ENCODE measurements at places on chromosomes 5 and 9.

GRCh38 chr9:97981846-97982682 is 1.1 kb upstream of the ANP32B start:
- DNase-seq, result no peak

GRCh38 chr5:80757290-80757689 is 102.5 kb upstream of the DHFR start:
- DNase-seq, result no peak

- no peak for DNase-seq
These were observed 333.3 kb downstream of the MAT2B start for GRCh38 chr5:163838738-163839137.

DNA sequence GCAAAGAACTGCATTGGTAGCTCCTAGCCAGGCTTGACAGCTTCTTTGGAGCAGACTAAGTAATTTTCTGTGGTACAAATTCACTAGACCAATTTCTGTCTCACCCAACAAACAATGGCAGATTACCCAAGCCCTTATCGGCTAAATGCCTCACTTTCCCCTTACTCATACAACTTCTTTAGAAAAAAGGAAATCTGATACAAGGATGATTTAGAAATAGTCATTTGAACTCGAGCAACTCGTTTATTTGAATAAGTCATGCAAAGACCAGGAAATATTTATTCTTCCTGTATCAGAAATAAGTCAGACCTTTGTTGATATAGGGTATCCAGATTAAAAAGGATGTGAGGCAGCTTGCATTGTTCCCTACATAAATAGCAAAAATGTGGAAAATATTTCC is 170.4 kb upstream of the CDH6 start:
- no peak for DNase-seq

DNA sequence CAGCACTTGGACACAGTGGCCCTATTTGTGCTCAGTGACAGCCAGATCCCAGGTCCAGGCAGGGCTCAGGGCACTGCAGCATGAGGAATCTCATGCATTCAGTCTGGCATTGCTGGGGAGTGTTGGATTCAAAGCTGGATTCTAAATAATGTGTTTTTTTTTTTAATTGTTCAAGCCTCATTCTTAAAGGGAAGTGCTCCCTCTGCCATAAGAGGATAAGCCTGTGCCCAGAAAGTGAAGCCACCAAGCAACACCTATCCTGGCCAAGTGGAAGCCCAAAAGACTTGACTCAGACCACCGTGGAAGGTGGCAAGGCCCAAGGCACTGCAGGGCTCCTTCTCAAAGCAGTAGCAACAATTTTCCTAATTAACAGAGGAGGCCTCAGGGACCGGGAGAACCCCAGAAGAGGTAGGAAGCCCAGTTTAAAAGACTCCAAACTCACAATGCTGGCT is 135.6 kb downstream of the ACTL7B start:
- no peak for DNase-seq

GRCh38 chr5:131328536-131329285 is 64.9 kb downstream of the CDC42SE2 start:
- DNase-seq, result no peak

GRCh38 chr9:7117676-7118561 is 360.1 kb downstream of the KDM4C start:
- no peak for DNase-seq

DNA sequence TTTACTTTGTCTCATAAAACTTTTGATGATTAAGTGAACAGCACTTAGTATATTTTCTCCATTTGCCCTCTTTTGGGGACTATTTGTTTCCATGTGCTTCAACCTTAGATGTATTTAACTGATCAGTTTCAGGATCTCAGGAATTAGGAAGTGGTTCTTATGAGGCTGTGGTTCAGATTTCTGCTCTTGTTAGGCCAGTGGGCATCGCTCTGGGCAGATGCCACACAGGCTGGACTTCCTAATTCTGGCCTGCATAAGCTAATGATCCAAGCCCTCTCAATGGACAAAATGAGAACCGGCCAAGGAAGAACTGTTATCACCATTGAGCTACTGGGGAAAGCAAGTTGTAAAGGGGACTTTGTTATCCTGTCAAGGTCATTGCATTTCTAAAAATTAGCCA is 6.9 kb downstream of the ARHGAP26 start:
- no peak for DNase-seq

GRCh38 chr5:74185599-74185998 is 454.9 kb downstream of the ENC1 start:
- no peak for DNase-seq

DNA sequence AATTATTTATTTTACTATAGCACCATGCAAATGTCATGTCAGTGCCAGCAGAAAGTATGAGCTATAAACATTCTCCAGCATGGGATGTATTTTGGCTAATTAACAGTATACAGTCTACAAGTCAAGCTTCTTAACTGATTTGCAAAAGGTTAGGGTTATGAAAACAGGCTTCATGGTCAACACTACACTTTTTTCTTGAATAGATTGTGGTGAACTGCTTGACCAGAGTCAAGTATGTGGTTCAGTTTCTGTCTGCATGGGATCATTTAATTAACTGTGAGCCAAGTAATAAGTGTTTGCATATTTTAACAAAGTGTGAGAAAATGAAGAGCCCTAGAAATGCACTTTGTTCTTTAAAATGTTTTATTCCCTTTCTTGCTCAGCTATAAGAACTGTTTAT is 14.5 kb upstream of the GNAQ start:
- no peak for DNase-seq

- no peak for DNase-seq
These were observed 500.7 kb downstream of the CETN3 start for GRCh38 chr5:89908876-89909275.

GRCh38 chr5:3825531-3826451 is 230.2 kb downstream of the IRX1 start:
- DNase-seq, result no peak

DNA sequence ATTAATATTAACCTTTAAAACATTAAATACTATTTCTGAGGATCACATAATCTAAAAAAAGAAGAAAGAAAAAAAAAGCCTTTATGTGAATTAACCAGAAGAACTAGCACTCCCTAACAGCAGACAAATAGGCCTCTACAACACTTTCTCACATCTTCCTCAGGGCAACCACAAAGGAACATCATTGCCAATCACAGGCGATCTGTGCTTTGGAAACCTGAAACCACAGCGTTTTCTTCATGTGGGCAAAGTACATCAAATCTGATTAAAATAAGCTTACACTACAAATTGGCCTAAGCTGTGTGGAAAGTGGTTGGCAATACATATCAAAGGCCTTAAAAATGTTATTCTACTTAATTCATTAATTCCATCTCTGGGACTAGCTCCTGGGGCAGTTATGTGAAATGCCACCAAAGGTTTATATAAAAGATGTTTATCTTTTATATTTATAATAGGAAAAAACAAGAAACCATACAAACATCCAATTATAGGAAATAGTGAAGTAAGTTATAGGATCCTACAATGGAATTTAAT is 184.8 kb upstream of the TBCA start:
- DNase-seq, result no peak

DNA sequence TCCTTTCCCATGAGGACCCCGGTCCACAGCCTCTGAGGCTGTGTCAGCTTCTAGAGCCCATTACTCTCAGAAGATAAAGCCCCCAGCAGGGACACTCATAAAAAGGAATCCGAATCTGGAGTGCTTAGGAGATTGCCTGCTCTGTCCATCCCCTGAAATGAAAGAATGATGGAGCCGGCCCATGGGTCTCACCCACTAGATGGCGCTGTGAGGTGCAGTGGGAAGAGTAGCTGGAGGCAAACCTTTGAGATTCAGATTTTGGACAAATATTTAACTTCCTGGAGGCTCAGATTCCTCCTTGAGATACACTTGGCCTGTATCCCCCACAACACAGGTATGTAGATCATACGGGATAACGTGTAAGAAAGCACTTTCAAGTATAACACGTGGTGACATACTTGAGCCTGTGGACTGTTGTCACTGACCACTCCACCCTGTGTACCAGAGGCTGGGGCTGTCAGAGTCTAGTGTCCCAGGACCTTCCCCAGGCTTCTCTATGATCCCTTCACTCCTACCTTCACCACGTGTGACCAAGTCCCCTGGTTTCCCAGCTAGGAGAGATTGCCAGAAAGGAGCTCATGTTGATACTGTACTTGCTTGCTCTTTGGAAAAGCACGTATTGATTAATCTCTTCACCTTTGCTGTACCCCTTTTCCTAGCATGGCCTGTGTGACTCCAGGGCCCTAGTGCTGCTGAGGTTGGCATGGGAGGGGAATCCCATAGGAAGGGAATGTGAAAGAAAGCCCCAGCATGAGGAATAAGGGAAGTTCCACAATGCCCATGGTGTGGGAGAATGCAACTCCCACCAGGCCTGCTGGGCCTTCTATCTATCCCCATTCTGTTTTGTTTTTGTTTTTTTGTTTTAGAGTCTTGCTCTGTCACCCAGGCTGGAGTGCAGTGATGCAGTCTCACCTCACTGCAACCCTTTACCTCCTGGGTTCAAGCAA is 32.1 kb downstream of the TRMO start:
- peak; percentile 62 for DNase-seq

DNA sequence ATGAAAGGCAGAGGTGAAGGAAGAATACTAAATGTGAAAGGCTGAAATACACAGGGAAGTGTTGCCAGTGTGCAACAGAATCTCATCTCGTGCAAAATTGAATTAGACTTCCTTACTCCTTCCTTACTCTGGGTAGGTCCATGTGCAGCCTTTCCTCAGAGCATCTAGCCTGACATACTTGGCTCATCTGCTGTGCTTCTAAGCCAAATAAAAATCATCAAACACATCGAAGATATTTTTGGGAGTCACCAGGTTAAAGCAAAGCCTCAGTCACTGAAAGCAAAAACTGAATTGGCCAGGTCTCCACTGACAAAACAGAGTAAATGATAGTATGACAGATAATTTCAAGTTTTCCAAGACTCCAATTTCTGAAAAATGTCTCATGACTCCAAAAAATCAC is 19.3 kb downstream of the STARD4 start:
- DNase-seq, result no peak

GRCh38 chr9:93633492-93634221 is 57.3 kb downstream of the PHF2 start:
- DNase-seq, result no peak

- no peak for DNase-seq
These were observed 42.9 kb upstream of the AFAP1L1 start for GRCh38 chr5:149228618-149229297.

GRCh38 chr5:90099099-90099498 is 310.5 kb downstream of the CETN3 start:
- DNase-seq, result no peak

- DNase-seq, result no peak
These were observed 3.6 kb upstream of the ARAP3 start for GRCh38 chr5:141685591-141685990.

- no peak for DNase-seq
These were observed 5.8 kb downstream of the GRHPR start for GRCh38 chr9:37428345-37428744.

GRCh38 chr5:42870882-42871418 is 59.3 kb upstream of the SELENOP start:
- no peak for DNase-seq

DNA sequence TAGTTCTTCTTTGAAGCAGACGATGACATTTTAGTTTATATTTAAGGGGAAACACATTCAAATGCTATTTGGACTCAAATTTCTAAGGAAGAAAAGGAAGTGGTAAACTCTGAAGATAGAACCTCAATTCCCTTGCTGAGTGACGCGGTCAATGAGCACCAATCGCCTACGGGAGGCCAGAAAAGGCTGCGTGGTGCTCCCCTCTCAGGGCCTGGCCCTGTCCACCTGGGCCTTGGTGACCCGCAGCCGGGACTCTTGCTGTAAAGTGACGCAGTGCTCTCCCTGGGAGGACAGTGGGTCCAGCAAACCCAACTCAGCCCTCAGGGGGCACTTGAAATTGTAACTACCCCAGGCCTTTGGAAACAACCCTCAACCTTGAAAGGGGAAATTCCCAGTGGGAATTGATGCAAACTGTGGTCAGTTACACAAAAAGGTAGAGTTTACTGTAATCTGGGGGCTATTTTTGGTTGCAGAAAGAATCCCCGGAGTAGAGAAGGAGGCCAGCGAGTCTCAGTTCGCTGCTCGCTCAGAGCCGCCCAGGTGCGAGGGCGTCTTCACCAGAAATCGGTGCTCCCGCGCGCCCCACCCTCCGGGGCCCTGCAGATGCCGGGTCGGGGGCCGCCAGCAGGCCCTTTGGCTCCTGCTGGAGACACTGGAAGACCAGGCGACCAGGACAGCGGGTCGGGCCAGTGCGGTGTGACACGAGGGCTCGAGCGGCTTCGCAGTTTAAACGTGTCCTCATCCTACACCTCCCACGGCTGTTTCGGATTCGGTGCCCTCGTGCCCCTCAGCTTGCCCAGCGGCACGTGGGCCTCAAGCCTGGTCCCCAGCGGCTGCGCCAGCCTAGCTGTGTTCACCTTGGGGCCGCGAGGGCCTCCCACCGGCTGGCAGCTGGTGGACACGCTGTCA is 1.4 kb upstream of the ANKRD33B start:
- no peak for DNase-seq

GRCh38 chr5:122785294-122785693 is 10.4 kb downstream of the SNX2 start:
- DNase-seq, result no peak

DNA sequence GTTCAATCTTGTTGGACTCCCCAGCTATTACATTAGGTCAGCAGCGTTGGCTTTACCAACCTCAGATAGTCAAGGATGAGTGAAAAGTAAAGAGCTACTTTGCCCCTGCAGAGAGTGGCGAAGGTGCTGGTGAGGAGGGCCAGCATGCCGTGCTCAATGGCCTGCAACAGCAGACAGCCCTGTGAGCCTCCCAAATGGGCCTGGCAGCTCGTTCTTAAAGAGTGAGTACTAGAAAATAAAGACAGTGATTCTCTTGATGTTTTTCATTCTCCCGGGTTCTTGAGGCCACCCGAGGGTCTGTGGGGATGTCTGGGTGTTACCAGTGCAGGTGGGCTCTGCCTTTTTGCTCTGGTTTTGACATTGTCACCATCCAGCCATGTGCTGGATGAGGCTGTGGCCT is 16.2 kb downstream of the GADD45G start:
- no peak for DNase-seq

GRCh38 chr5:149822301-149822700 is 92.2 kb downstream of the PPARGC1B start:
- DNase-seq, result no peak

- no peak for DNase-seq
These were observed 126.7 kb downstream of the C9orf50 start for GRCh38 chr9:129494113-129494789.

DNA sequence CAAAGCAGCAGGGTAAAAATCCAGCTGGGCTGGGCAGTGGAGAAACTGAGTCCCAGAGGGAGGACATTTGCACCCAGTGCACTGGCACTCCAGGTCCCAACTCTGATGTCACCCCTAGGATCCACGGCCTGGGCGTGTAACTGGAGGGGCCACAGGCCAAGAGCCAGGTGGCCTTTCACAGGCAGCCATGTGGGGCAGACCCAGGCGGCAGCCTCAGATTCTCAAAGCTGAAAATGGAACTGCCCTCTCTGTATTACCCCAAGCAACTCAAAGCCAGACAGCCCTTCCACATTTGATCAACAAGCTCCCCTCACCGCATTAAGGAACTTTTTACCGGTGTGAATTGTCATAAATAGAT is 46.7 kb downstream of the RASGEF1C start:
- DNase-seq, result no peak

- no peak for DNase-seq
These were observed 35.7 kb upstream of the LHX2 start for GRCh38 chr9:123975871-123976270.
